Mucosa of descending colon (tissue), 3 donors: ENCODE measurements at places on chromosomes 1 and 21.

DNA sequence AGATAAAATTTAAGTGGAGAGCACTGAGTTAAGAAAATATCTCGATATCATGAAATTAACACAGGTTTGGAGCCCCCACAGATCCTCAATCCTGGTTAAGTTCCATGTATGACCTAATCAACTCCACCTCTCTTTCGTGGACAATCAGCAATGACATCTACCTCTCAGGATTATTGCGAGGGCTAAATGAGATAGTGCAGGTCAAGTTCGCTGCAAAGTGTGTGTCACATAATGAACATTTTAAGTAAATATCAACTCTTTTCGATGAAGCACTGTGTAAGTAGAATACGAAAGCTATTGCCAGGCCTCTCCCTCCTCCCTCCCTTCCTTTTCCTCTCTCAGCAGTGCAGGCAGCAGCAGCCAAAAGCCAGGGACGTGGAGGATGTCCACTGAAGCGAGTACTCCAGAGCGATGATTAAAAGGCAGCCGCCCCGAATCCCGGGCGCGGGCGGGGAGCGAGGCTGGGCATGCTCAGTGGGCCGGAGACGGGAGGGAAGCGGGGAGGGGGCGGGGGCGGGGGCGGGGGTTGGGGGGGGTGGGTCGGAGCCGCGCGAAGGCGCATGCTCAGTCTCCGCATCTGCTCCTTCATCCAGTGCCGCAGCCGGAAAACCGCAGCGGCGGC, at the start of gene CAMSAP2:
Gene CAMSAP2 (plus strand): TSS at position 567 of the 622 bp plus-strand sequence. CDS start 935 bp downstream, outside the sequence.
- DNase-seq, result peak; percentile 79

DNA sequence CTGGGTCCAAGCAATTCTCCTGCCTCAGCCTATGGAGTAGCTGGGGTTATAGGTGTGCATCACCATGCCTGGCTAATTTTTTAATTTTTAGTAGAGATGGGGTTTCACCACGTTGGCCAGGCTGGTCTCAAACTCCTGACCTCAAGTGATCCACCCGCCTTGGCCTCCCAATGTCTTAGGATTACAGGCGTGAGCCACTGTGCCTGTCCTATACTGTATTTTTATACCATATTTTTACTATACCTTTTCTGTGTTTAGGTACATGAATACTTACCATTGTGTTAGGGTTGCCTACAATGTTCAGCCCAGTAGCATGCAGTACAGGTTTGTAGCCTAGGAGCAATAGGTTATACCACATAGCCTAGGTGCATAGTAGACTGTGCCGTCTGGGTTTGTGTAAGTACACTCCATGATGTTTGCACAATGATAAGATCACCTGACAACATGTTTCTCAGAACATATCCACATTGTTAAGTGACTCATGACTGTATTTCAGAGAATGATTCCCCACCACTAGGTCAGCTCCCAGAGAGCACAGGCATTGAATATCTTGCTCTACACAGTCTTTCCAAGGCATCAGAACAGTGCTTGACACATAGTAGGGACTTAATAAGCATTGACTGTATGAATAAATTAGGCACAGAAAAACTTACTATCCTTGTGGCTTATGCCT, 6.0 kb upstream of the CITED4 start:
- no peak for DNase-seq

GRCh38 chr1:966135-966703, at the start of gene PLEKHN1:
Gene PLEKHN1, plus strand, starts transcription at chr1:966482. Its CDS starts 50 bp downstream, at chr1:966532.
- DNase-seq, result no peak

GRCh38 chr1:6359216-6360116, 34.1 kb downstream of the ACOT7 start:
- peak; percentile 90 for DNase-seq

- DNase-seq, result no peak
Observed at GRCh38 chr1:29395736-29396437, 159.6 kb downstream of the PTPRU start.

DNA sequence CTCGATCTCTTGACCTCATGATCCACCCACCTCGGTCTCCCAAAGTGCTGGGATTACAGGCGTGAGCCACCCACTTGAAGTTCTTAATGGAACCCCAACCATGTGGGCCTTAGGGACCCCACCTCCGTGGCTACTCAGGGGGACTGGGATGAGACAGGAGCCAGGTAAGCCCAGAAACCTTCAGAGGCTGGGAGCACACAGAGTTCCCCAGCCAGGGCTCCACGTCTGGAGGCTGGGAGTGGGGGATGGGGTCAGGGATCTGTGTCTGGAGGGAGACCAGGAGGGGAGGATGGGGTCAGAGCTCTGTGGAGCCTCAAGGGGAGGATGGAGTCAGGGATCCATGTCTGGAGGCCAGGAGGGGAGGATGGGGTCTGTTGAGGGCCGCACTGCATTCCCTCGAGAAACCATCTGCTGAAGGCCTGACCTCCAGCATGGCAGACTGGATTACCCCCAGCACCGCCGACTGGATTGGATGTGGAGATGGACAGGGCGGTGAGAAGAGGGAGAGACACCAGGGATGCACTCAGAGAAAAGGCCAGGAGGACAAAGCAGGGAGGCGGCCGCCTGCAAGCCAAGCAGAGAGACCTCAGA, 2.1 kb upstream of the FTCD start:
- no peak for DNase-seq

DNA sequence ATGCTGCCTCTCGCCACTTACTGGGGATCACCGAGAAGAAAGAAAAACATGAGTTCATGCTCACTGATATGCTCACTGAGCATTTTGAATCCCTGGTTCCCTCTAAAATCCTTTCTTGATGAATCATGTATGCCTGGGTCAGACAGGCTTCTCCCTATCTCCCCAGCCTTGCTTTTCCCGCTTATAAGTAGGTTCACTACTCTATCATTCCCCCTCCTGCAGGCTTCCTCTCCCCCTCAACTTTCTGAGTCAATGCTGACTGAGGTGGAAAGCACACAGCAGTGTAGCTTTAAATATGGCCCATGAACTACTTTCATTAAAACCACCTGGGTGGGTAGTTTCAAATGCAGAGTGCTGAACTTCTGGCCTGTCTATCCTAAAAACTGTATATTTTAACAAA, 41.7 kb downstream of the FMO4 start:
- no peak for DNase-seq

GRCh38 chr1:2269922-2270259, 41.8 kb downstream of the SKI start:
- DNase-seq, result no peak

DNA sequence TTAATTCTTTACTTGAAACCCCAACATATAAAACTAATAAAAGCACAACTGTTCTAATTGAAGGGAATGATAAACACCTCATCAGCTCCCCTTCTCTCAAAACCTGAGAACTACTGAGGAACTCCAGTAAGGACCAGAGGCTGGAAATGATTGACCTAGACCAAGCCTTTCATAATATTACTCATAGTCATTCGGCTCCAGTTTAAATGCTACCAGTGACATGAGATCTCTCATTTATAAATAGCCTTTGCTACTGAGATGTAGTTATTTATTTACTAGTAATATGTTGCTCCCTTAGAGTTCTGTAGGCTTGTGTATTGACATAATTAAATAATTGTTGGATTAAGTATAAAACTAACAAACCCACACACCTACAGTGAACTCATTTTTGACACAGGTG, 209.8 kb upstream of the PRMT6 start:
- DNase-seq, result no peak

- DNase-seq, result no peak
Observed at GRCh38 chr1:110205156-110205555, 5.0 kb upstream of the KCNC4 start.

DNA sequence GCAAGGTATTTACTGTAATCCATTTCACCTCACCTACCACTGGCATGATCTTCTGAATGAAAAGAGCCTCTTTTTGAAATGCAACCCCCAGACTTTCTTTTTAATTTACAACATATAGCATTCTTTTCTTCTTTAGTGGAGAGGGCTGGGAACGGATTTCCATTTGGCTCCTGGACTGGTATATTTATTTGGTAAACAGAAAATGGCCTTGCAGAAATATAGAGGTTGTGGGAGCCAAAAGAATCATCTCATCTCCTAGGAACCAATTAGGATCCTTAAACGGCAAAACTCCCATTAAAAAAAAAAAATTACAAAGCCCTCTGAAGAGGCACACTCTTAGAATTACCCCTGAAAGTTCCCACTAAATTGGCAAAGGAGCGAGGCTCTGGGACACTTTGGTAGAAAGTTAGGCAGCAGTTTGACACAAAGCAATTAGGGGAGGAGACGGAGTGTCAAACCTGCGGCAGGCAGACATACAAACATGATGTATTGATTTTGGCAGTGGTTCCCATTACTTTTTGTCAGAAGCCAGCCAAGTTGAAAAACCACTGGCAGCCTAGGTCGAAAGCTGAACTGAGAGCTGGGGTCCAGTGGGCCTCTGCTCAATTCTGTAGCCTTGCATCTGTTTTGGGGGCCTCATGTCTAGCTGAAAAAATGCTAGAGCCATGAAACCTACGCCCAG, 135.1 kb upstream of the MAGI3 start:
- no peak for DNase-seq

GRCh38 chr1:172900376-172900997, 150.3 kb downstream of the TNFSF18 start:
- no peak for DNase-seq

GRCh38 chr1:15354580-15354965, 55.1 kb upstream of the EFHD2 start:
- no peak for DNase-seq

DNA sequence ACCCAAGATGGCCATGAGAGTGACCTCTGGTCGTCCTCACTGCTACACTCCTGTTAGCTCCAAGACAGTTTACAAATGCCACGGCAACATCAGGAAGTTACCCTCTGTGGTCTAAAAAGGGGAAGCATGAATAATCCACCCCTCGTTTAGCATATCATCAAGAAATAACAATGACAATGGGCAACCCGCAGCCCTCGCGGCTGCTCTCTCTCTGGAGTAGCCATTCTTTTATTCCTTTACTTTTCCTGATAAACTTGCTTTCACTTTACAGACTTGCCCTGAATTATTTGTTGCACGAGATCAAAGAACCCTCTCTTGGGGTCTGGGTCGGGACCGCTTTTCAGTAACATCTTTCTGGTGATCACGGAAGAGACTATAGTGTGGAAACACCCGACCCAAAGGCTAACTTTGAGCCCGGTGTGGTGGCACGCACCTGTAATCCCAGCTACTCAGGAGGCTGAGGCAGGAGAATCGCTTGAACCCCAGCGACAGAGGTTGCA, 19.8 kb upstream of the COX20 start:
- DNase-seq, result no peak

DNA sequence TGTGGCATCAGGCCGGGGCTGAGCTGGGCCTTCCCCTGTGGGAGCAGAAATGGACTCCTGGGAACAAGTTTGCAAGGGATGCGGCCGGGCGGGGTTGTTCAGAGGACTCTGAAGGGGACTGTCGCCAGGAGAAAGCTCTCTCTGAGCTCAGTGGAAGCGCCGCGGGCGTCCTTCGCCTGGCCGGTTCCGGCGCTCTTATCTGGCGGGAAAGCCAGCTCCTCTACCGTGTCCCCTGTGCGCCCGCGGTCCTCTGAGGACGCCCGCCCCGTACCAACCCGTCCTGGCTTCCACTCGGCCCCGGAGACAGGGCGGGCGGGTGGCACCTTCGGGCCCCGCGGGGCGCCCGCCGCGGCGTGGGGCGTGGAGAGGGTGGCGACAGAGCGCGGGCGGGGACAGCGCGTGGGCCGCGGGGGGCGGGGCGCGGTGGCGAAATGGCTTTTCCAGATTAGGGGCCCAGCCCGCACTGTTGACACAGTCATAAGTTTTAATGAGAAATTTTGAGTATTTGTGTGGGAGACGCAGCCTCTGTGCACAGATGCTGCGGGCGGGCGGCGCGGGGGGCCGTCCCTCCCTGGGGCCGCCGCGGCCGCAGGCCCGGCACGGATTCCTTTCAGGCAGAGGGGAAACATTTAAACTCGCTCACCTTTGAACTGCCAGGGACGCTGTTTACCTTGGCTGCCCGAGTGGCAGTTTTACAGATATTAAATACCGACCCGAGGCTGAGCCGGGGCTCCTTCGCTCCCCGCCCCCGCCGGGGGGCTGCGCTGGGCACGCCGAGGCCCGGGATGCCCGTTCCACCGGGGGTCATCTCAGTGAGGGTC, 70.2 kb downstream of the FOXD2 start:
- peak; percentile 54 for DNase-seq

DNA sequence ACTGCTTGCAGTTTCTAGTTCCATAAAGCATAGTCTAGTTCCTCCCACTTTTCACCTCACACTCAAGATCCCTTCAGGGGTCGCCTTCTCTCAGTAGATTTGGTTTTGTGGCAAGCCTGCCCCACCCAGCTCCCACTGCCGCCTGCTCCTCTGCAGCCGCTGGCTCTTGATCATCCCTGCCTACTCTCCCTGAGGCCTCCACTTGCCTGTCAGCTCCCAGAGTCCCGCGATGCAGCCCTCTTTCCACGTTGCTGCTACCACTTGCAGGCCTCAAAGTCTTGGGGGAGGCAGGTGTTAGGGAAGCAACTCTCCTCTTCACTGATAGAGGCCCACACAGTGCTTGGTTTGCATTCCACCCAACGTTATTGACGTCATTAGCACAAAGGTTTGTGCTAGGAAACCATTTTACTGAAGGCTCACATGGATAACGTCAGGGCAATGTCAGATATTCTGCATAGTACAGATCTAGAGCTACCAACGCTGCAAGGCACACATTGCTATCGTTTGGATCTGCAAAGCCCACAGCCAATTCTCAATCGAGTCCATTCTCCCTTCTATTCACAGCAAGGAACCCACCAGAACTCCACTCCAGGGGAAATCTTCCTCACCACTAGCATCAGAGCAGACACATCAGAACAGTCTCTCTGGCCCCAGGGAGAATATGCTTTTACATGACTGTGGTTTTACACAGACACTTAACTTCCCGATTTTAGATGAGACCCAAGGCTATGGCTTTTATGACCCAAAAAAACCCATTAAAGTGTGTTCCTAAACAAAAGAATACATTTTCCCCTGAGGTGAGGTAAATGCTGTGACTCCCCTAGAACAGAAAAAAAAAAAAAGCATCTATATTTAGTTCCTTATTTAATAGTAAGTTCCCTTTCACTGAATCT, 519.5 kb upstream of the CAMK1G start:
- DNase-seq, result no peak

DNA sequence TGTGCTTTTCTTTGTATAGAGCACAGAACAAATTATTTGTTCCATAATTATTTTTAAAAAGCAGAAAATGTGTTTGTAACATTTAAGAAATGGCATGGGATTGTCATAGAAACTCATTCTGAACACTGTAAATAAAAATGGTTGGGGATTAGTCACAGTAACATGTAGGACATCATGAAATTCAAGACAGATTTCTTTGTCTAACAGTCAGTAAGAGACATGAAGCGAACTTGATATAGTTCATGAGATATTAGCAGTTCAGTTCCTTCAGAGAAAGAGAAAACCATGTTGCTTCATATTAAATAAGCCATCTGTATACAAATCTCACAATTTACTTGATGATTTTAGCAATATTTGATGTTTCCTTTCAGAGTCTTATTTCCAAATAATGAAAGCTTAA, 19.7 kb downstream of the NFIA start:
- no peak for DNase-seq

DNA sequence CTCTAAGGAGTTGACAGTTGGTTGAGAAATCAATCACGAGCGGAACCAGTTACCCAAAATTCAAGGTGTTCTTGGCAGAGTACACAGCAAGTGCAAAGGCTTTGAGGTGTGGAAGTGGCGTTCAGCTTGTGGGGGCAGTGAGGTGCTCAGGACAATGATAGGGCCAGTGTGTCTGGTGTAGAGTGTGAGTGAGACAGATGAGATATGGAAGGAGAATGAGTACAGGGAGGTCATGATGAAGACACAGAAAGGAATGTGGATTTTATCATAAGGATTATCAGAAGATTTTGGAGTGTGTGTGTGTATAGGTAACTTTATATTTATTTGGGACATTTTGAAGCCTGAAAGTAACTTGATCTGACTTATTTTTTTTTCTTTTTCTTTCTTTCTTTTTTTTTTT, 40.9 kb downstream of the IFI44 start:
- DNase-seq, result no peak

GRCh38 chr1:26049531-26050247, 3.8 kb upstream of the SLC30A2 start:
- peak; percentile 74 for DNase-seq
